ENCODE measurements at places on chromosomes 2 and 18.

- no peak for DNase-seq
These were observed 3.6 kb downstream of the LIMS2 start for GRCh38 chr2:127671557-127672302.

DNA sequence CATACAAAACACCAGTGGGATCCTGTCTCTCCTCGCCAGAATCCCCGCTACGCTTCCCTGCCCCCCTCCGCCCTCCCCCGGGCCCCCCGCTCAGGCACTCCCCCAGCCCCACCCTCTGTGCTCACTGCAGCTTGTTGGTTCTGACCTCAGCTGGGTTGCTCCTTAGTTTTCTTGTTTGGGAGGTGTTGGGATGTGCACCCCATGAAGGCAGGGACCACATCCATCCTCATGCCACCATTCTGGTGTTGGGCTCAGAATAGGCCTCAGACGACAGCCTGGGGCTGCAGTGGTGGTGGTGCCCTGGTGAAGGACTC lies 4.6 kb downstream of the SNED1 start:
- DNase-seq, result no peak

DNA sequence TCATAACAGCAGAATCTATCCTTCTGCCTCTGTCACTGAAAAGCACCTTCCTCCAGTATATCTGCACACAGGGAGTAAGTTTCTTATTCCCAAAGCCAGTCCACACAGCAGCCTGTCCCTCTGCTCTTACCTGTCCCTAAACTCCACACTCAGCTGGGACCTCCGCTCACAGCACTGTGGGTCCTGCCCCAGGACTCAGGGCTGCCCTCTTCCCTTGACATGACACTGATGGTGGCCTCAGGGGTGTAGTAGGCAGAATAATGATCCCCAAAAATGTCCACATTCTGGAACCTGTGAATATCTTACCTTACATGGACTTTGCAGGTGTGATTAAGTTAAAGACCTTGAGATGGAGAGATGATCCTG lies 39.7 kb upstream of the EML4 start:
- no peak for DNase-seq

DNA sequence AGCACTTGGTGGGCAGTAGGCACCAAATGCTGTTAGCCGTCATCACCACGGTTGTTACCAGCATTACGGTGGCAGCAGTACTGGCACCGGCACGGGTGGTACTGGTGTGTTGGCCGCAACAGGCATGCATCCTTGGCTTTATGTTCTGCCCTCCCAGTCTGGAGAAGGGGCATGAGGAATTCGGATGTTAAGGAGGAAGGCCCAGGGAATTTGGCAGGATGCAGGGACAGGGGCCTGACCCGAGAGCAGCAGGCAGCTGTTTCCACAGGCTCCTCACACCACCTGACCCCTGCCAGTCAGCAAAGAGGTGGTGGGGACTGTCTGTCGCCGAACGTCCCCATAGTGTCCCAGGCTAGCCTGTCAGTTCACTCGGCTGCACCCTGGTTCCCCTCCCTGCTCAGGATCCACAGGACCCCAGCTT lies 79.0 kb downstream of the EDAR start:
- peak; percentile 69 for DNase-seq

DNA sequence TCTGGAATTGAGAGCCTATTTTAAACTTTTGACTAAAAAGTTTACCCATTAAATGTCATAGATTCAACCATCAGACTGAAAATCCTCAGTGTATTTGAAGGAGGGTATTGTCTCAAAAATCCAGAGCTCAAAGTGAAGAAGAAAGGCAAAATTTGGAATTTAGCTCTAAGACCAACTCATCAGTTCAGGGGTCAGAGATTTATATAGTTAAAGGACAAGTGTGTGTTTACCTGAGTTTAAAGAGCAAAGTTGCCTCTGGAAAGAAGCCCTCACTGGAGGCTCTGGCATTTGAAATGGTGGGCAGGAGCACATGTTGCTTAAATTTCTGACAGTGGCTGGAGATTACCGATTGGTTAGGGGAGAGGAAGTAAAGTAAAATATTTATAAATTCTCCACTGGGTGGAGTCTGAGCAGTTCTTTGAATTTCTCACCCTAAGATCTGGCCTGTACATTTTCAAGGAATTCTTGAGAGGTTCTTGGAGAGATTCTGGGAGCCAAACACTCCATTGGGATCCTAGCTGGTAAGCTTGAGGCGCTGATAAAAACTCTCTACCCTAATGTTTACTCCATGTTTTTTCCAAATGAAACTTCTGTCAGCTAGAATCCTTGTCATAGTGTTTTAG lies at the start of gene KYNU:
Gene KYNU, plus strand, starts transcription at position 449 of the 623 bp plus-strand sequence. CDS start 7,704 bp downstream, outside the sequence.
- no peak for DNase-seq

- no peak for DNase-seq
These were observed 187.1 kb upstream of the HAAO start for GRCh38 chr2:42979416-42979869.

DNA sequence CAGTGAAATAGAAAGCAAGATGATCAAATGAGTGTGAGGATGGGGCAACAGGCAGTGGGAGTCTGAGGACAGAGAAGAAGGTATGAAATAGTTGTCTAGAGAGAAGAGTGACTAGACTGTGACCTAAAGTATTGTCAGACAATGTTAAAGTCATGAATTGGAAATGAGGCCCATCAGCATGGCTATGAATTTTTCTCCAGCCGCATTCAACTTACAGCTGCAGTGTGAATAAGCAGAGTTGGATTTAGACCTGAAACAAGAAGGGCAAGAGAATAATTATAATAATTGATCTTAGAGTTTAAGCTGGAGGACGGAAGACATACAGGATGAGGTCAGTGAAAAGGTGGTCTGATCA lies 4.2 kb upstream of the TSPYL6 start:
- DNase-seq, result no peak

Measured in tongue (tissue), 3 donors.